ENCODE measurements at places on chromosomes 7 and 10.
A peak's percentile ranks its signal among the peaks of the same experiment; 100 is the strongest.

GRCh38 chr10:12710594-12711349 lies 290.7 kb downstream of the CCDC3 start:
- peak; percentile 47 for DNase-seq

- no peak for DNase-seq
Measured at GRCh38 chr10:22657566-22658225, 56.7 kb downstream of the PIP4K2A start.

DNA sequence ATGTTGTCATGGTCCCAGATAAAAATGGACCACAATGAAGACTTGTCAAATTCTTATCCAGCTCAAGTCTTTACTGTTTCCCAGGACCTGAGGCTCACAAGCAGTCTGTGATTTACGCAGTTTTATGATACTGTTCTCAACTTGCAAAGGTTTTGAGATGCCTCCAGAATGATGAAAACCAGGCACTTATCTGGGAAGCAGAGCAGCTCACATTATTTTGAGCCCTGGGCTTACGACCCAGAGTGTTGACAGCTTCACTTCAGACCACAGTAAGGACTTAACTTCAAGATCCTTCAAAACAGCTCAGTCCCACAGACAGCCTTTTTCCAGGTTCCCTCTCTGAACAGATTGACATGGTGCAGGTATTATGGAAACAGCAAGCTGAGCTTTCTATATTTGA lies 236.1 kb downstream of the RNLS start:
- no peak for DNase-seq

DNA sequence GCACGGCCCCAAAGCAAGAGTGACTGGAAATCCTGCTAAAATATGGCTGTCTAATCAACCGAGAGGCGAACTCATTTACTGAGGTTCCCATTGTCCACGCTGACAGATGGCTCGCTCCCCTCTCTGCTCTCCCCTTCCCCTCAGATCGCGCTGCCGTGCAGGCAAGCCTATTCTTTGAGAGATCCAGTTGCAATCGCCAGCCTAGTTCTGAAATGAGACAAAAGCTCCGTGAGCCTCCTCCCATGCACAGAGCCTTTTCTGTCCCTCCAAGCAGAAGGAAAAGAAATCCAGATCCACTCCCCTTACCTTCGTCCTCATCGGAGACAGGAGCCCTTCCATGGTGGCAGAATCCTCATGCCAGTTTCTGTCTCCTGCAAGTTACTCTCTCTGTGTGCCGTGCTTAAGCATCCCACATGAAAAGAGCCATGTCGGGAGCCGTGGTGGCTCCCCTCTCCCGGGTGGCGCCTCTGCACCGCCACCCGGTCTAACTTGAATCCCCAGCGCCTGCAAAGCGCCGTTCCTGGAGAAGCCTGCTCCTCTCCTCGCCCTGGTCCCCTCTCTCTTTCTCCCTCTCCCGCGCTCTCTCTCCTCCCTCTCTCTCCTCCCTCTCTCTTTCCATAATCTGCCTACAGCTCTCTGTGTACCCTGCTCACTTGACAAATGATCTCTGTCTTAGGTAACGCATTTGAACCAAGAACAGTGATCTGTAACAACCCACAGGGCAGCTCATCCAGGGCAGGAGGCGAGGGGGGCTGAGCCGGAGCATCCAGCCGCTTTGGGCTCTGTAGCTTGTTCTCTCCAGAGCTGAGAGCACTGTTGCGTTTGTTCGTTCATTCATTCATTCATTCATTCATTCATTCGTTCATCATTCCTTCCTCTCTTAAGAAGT lies 156.8 kb downstream of the FRMD4A start:
- peak; percentile 41 for DNase-seq

GRCh38 chr10:10498781-10499180 lies 518.9 kb upstream of the CELF2 start:
- DNase-seq, result no peak

- no peak for DNase-seq
Measured at GRCh38 chr10:102185811-102186527, 33.8 kb downstream of the NOLC1 start.

DNA sequence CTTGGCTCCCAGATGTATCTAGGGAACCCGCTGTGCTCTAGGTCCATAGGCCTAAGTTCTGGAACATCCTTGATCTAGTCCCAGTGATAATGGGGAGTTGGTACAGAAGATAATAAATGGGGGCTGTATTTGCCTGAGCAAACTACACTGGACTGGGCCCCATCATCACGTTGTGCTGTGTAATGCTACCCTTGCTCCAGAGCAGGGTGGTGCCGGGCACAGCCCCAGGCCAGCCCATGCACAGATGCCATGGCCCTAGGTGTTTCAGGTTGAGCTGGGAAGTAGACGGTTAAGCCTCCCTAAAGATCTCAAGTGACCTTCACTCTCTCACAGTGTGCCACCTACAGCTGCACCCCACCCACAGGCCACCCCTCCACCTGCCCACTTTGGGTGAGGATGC lies 53.2 kb downstream of the STRA8 start:
- DNase-seq, result no peak

DNA sequence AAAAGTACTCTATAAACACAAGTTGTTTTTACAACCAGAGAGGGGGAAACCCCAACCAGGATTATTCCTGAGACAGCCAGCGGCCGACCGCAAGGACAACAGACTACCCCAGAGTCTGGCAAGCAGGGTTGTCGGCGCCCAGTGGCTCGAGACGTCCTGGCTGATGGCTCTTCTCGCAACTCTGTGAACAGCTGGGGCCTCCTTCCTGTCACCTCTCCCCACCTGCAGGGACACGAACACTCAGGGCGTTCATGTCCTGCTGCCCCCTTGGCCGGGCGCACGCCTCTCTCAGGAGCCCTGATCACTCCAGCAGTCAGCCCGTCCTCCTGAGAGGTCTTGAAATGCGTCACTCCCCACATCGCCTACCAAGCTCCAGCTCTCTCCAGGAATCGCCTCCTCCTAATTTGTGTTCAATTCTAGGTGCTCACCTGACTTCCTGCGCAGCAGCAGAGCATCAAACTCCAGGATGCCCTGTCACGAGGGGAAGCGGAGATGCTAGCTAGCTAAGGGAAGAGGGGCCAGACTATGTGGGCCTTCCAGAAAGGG lies 66.4 kb upstream of the TNRC18 start:
- DNase-seq, result no peak

DNA sequence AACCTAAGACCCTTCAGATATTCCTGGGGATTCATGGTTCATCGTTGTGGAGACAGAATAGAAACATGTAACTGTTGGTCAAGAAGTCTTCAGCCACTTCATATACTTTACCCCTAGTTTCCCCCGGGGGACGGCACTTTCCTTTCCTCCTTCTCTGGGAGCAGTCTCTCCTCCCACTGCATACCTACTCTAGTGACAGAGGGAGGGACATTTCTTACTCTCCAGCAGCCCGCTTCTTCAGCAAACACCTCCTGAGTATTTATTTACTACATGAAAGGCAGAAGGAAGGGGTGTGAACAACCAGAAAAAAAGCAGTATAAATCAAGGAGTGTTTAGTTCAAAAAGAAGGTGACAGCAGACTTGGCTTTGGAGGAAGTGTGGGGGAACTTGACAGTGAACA lies 69.0 kb downstream of the LHFPL3 start:
- no peak for DNase-seq

DNA sequence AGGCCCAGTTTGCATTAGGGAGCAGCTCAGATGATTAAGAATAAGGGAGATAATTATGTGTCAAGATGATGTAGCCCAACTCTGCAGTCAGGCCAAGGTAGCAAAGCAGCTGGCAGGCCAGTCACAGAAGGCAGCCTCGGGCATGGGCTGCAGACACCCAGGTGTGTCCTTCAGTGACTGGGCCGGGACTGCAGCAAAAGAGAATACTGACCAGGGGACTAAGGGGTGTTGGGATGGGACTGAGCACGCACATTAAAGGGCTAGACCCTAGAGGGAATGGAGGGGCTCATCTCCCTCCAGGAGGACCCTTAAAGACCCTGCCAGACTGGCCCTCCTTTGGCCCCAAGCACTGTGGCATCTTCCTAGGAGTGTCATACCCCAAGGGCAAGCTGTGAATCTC lies 38.7 kb downstream of the PAX2 start:
- DNase-seq, result no peak

DNA sequence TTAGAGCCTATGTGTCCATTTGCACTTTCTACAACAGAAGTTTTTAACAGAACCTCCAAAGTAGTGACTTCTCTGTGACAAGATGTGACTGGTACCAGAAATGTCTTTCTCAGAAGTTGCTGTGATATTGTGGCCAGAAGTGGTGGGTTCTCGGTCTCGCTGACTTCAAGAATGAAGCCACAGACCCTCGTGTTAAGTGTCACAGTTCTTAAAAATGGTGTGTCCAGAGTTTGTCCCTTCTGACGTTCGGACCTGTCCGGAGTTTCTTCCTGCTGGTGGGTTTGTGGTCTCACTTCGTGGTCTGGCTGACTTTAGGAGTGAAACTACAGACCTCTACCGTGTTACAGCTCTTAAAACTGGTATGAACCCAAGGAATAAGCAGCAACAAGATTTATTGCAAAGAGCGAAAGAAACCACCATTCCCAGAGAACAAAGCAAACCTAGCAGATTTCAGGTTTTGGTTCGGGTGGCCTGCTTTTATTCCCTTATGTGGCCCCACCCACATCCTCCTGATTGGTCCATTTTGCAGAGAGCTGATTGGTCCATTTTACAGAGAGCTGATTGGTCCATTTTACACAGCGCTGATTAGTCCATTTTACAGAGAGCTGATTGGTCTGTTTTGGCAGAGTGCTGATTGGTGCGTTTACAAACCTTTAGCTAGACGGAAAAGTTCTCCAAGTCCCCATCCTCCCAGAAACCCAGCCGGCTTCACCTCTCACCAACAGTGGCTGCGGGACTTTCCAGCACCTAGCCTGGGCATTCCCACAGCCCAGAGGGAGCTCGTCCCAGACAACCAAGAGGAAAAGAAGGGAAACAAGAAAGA lies 3.0 kb downstream of the ITPRID1 start:
- no peak for DNase-seq

GRCh38 chr7:108403597-108404217 lies 52.5 kb downstream of the NRCAM start:
- no peak for DNase-seq

GRCh38 chr10:8927705-8928104 lies 873.2 kb downstream of the GATA3 start:
- no peak for DNase-seq

GRCh38 chr7:116305485-116306408 lies 95.4 kb downstream of the TES start:
- no peak for DNase-seq

DNA sequence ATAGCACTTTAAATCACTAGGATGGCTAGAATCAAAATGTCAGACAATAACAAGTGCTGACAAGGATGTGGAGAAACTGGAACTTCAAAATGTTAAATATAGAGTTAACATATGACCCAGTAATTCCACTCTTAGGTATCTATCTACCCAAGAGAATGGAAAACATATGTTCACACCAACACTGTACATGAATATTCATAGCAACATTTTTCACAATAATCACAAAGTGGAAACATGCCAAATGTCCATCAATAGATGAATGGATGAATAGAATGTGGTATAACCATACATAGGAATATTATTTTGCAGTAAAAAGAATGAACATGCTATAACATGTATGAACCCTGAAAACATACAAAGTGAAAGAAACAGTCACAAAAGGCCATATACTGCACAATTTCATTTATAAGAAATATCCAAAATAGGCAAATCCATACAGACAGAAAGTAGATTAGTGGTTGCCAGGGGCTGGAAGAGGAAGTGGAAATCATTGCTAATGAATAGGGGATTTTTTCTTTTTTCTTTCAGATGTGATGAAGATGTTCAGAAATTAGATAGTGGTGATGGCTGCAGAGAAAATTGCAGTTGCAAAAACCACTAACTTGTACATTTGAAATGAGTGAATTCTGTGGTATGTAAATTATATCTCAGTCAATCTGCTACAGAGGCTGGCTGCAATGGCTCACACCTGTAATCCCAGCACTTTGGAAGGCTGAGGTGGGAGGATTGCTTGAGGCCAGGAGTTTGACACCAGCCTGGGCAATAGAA lies 93.0 kb downstream of the CPVL start:
- no peak for DNase-seq

DNA sequence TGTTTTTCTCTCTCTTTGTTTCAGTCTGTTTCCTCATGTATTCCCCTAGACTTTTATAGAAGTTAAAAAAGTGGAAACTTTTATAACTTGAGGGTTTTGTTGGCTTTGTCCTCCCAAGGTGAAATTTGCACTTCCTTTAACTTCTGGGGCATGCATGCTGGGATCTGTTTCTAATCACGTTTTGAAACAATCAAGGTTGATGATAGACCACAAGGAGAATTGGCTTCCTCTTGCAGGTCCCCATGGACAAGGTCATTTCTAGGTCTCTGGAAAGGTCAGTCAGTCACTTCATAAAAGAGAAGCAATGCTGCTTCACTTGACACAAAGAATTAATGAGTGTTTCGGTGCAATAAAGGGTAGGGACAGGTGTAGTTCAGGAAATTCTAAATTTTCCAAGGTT lies 811.8 kb upstream of the CELF2 start:
- DNase-seq, result no peak

Measured in NCI-H1092 (cell line).